ENCODE measurements at places on chromosomes 4 and X. TPM values are rescaled to one million over a fixed set of nuclear protein-coding genes. Genes with fewer than 3 reads are reported as not detected.

The UGT2A3 gene
- not detected for total RNA-seq

The NXF2B gene
- total RNA-seq: not detected

The WNK3 gene
- 0.66 TPM for total RNA-seq

The SMARCA1 gene
- 24.0 TPM for total RNA-seq

The TMEM150C gene
- total RNA-seq: 3.0 TPM

The DRP2 gene
- 0.47 TPM for total RNA-seq

The DDX3X gene
- 291 TPM for total RNA-seq

The CLCN4 gene
- 7.4 TPM for total RNA-seq

The SGMS2 gene
- 37.9 TPM for total RNA-seq

The PCDH10 gene
- total RNA-seq: 15.1 TPM

The BTC gene
- total RNA-seq: not detected

The DUSP9 gene
- total RNA-seq: under 0.01 TPM

The FANCB gene
- total RNA-seq: 4.0 TPM

The HPGD gene
- 0.19 TPM for total RNA-seq

The CYLC1 gene
- not detected for total RNA-seq

The CRMP1 gene
- total RNA-seq: under 0.01 TPM

Measured in endothelial cell of coronary artery (primary cell).